ENCODE measurements at places on chromosomes 5 and 9.

DNA sequence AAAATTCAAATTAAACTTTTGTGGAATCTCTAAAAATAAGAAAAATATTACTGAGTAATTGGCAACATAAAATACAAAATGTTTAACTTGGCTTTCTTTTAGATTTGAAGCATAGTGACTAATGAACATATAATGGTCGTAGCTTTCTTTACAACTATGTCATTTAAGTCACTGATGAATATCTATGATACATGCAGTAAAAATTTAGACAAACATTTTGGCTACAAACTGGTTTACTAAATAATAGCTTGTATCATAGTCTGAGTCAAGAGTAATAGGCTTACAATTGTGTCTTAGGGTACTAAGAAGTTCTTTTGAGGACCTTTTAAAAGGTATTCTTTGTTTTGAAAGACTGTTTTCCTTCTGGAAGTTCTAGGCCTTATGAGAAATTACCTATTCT is 2.0 kb upstream of the APC start:
- no peak overlapping the region for H3K4me3 ChIP-seq
- no peak overlapping the region for H3K27ac ChIP-seq
- H3K4me1 ChIP-seq, result peaks cover 12% of the 10 kb centered on the region
- DNase-seq, result no peak

DNA sequence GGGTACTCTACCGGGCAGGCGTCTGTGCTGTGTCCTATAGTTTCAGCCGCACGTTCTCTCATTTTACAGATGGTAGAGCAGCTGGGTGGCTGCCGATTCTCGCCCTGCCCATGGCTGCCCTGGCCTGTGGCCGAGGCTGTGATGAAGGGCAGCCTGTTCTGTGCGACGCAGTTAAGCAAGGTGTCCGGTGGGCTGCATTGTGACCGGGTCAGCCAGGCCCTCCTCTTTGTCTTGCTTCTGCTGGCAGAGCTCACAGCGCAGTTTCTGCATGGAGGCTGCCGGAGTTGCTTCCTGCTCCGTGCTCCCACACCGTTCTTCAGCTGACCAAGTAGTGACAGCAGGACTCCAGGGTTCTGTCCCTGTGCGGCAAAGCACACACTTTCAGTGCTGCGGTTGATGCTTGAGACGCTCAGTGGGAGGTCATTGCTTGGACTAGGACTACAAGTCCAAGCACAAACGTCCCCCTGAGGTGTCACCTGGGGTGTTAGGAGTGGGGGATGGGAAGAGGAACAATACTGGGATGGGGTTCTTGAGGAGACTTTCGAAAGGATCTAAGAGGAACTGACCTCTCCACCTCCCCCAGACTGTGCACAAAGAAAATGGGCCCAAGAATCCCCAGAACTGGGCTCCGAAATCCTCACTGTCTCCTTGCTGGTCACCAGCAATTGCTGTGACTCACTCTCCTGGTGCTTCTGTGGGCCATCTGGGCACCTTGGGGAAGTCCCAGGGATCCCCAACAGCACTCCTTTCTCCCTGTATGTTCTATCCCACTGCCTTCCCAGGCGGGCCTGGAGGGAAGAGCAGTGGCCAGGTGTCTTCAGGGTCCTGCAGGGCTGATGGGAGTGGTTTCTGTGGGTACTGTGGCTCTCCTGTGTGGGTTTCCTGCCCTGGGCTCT is 58.2 kb downstream of the GADD45G start:
- no peak for DNase-seq
- peaks cover 13% of the 10 kb centered on the region for H3K4me1 ChIP-seq
- no peak overlapping the region for H3K4me3 ChIP-seq
- H3K27me3 ChIP-seq, result peaks cover 5% of the 10 kb centered on the region
- H3K36me3 ChIP-seq, result no peaks in the 10 kb centered on the region

DNA sequence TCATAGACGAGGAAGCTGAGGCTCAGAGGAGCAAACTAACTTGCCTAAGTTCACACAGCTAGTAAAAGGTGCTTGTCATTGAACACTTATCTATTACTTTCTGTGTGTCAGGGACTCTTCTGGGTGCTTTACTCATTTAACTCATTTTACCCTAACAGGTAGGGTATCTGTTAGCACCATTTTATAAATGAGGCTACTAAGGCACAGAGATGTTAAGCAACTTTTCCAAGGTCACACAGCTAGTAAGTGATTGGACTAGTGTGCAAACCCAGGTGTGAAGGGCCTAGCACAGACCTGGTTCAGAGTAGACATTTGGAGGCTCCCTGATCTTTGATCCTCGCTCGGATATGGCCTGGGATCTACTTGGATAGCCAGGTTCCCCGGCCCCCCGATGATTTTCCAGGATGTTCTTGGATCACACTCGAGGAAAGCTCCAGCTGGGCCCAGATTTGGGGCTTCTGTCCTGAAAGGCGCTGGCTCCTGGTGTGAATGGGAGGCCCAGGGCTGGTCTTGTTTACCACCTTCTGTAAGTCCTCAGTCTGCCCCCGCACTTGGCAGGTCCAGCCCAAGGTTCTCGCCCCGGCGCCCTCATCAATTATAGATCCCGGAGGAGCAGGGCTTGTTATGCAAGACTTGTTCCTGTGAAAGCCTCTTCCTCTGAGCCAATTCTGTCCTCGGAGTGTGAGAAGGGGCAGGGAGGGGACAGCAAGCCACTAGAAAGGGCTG is 37.5 kb downstream of the GSN start:
- DNase-seq, result no peak
- H3K4me3 ChIP-seq, result no peak overlapping the region
- no peaks in the 10 kb centered on the region for H3K36me3 ChIP-seq
- peaks cover 9% of the 10 kb centered on the region for H3K27me3 ChIP-seq

DNA sequence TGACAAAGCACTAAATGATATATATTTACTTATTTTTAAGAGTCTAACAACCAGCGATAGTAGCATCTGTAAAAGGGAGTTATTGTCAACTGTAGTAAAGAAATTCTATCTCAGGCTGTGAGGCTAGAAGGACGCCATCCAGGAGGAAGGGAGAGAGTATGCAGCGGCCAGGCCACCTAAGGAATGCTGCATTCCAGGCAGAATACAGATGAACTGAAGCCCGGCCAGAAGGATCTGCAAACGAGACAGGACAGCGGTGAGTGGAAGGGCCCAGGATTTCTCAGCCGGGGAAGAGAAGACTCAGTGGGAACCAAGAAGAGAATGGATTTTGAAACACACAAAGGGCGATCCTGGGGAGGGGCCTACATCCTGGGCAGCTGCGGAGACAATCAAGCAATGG is 7.4 kb downstream of the RETREG1 start:
- H3K36me3 ChIP-seq, result peaks cover 57% of the 10 kb centered on the region
- no peaks in the 10 kb centered on the region for H3K27me3 ChIP-seq
- peaks cover 41% of the 10 kb centered on the region for H3K4me1 ChIP-seq
- H3K27ac ChIP-seq, result no peak overlapping the region

GRCh38 chr9:18268381-18268780 is 205.6 kb upstream of the ADAMTSL1 start:
- H3K27ac ChIP-seq, result no peak overlapping the region
- H3K27me3 ChIP-seq, result no peaks in the 10 kb centered on the region
- no peaks in the 10 kb centered on the region for H3K4me1 ChIP-seq
- no peak overlapping the region for H3K4me3 ChIP-seq
- no peaks in the 10 kb centered on the region for H3K36me3 ChIP-seq

GRCh38 chr5:40489421-40489820 is 190.3 kb upstream of the PTGER4 start:
- H3K27ac ChIP-seq, result no peak overlapping the region
- H3K4me1 ChIP-seq, result peaks cover 61% of the 10 kb centered on the region
- no peak for DNase-seq
- peaks cover 2% of the 10 kb centered on the region for H3K27me3 ChIP-seq

- no peak overlapping the region for H3K27ac ChIP-seq
- peaks cover 6% of the 10 kb centered on the region for H3K36me3 ChIP-seq
- no peaks in the 10 kb centered on the region for H3K27me3 ChIP-seq
- no peaks in the 10 kb centered on the region for H3K4me1 ChIP-seq
These were observed 19.9 kb downstream of the URM1 start for GRCh38 chr9:128390813-128391711.

- H3K4me3 ChIP-seq, result no peak overlapping the region
- H3K4me1 ChIP-seq, result no peaks in the 10 kb centered on the region
- H3K27ac ChIP-seq, result no peak overlapping the region
- H3K27me3 ChIP-seq, result no peaks in the 10 kb centered on the region
- no peaks in the 10 kb centered on the region for H3K36me3 ChIP-seq
- no peak for DNase-seq
These were observed 124.3 kb upstream of the SLC25A48 start for GRCh38 chr5:135710045-135710675.

DNA sequence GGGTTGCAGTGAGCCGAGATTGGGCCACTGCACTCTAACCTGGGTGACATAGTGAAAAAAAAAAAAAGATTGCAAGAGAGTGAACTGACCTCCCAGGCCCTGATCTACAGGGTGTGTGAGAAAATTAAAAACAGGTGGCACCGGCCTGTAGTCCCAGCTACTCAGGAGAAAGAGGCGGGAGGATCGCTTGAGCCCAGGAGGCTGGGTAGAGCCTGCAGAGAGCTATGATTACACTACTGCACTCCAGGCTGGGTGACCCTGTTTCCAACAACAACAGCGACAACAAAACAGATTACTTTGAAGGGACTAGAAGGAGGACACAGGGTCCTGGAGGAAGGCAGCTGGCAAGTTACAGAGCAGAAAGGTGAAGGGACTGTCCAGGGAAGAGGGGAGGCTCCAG is 42.2 kb upstream of the FABP6 start:
- peaks cover 2% of the 10 kb centered on the region for H3K4me1 ChIP-seq
- H3K27ac ChIP-seq, result no peak overlapping the region
- H3K36me3 ChIP-seq, result no peaks in the 10 kb centered on the region
- H3K4me3 ChIP-seq, result peak overlapping the region; percentile 28

GRCh38 chr5:16781828-16782626 is 154.1 kb downstream of the MYO10 start:
- DNase-seq, result no peak
- H3K27me3 ChIP-seq, result no peaks in the 10 kb centered on the region

- H3K4me1 ChIP-seq, result no peaks in the 10 kb centered on the region
- no peaks in the 10 kb centered on the region for H3K27me3 ChIP-seq
These were observed 662.4 kb downstream of the DTWD2 start for GRCh38 chr5:118325931-118326330.

DNA sequence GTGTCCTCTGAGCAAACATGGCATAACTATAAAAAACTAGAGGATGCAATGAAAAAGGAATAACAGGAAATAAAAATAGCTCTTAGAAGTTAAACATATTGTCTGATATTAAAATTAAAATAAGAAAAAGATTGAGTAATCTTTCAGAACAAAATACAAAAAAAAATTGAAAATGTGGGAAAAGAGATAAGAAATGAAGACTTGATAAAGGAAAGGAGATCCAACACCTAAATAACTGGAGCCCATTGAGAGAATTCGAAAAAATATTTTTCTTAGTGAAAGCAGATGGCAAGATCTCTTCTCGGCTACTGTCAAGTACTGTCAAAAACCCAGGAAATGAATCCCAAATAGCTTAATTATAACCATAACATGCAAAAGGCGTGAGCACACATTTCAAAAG is 24.9 kb downstream of the LIFR start:
- H3K4me3 ChIP-seq, result no peak overlapping the region
- H3K36me3 ChIP-seq, result no peaks in the 10 kb centered on the region
- DNase-seq, result no peak
- H3K27ac ChIP-seq, result no peak overlapping the region

DNA sequence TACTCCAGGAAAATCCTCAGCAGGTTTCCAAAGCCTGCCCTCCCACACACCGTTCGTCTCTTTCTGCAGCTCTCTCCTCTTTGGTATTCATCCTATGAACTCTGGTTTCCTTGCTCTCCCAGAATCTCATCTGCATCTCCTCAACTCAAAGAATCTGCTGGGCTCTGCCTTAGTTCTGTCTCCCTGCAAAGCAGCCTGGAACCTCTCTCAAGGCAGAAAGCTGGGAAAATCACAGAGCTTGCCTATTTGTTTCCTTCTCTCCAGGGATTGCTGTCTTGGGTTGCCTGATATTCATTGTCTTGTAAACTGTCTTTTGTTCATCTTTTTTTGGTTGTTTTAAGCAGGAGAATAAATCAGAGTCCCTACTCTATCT is 5.3 kb upstream of the ERAP2 start:
- peaks cover 3% of the 10 kb centered on the region for H3K36me3 ChIP-seq
- DNase-seq, result no peak
- peak overlapping the region; percentile 61 for H3K4me3 ChIP-seq
- H3K4me1 ChIP-seq, result peaks cover 69% of the 10 kb centered on the region
- H3K27me3 ChIP-seq, result no peaks in the 10 kb centered on the region

- no peaks in the 10 kb centered on the region for H3K4me1 ChIP-seq
- H3K27me3 ChIP-seq, result no peaks in the 10 kb centered on the region
- no peaks in the 10 kb centered on the region for H3K36me3 ChIP-seq
- H3K4me3 ChIP-seq, result no peak overlapping the region
- no peak for DNase-seq
These were observed 450.9 kb upstream of the ZNF608 start for GRCh38 chr5:125197321-125197720.

- H3K4me1 ChIP-seq, result no peaks in the 10 kb centered on the region
- no peaks in the 10 kb centered on the region for H3K36me3 ChIP-seq
- no peak for DNase-seq
- no peaks in the 10 kb centered on the region for H3K27me3 ChIP-seq
- H3K4me3 ChIP-seq, result no peak overlapping the region
- H3K27ac ChIP-seq, result no peak overlapping the region
These were observed 30.1 kb upstream of the ZBED3 start for GRCh38 chr5:77117161-77117560.

DNA sequence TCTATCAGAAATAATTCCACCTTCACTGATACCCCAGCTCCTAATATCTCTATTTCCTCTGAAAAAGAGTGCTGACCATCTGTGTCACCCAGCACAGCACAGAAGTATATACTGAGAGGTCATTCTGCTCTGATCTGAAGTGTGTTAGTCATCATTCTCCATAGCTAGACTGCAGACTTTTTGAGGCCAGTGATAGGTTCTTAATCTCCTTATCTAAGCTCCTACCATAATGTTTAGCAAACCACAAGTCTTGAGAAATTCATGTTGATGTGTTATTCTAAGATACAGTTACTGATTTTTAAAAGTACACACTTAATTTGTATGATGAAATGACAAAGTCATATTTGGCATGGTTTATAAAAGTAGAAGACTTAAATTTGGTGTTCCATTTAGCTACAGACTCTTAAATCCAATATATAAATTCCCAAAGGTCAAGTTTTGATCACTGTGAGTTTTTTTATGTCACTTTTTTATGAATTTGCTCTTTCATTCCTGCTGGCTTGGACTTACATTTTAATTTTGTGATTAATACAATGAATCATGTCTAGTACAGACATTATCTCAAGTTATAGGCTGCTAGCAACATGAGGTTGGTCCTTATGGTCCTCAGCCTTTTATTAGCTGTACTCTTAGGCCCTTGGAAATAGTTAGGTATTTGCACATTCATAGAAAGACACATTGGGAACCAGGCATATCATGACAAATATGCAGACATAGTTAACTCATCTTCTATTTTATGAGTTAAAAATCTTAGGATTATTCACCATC is 380.8 kb downstream of the EBF1 start:
- H3K36me3 ChIP-seq, result no peaks in the 10 kb centered on the region
- no peaks in the 10 kb centered on the region for H3K4me1 ChIP-seq
- H3K27me3 ChIP-seq, result peaks cover 3% of the 10 kb centered on the region
- no peak overlapping the region for H3K27ac ChIP-seq

DNA sequence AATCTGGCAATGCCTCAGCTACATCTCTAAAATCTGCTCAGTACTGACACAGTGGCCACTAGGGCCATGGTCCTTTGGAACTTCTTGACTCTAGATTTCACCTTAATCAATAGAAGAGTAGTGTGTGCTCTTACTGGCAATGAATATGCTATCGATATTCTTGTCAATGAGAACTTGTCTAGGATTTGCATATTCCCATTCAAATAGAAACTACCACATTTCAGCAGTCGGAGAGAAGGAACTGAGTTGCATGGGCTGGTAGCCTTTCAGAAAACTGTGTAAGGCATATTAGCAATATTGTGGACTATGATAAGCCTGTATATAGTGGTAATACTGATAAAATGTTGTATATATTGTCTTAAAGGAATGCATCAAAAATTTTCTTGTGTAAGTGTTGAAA is 45.3 kb upstream of the NAA35 start:
- no peaks in the 10 kb centered on the region for H3K36me3 ChIP-seq
- no peak for DNase-seq
- peaks cover 3% of the 10 kb centered on the region for H3K27me3 ChIP-seq
- no peak overlapping the region for H3K4me3 ChIP-seq
- H3K27ac ChIP-seq, result no peak overlapping the region
- H3K4me1 ChIP-seq, result peaks cover 5% of the 10 kb centered on the region
